ENCODE measurements at places on chromosomes 12 and 14. TPM values are rescaled to one million over a fixed set of nuclear protein-coding genes. Genes with fewer than 3 reads are reported as not detected.

PTHLH gene
- total RNA-seq, result 17.9 TPM

BEGAIN gene
- total RNA-seq, result 7.1 TPM

GLI1 gene
- 8.1 TPM for total RNA-seq

BLOC1S1 gene
- 149 TPM for total RNA-seq

PLEKHH1 gene
- 3.1 TPM for total RNA-seq

OVCH1 gene
- not detected for total RNA-seq

SERPINA10 gene
- not detected for total RNA-seq

TDP1 gene
- 13.9 TPM for total RNA-seq

SLC38A2 gene
- 79.9 TPM for total RNA-seq

DLGAP5 gene
- total RNA-seq, result 31.4 TPM

NDRG2 gene
- 2.7 TPM for total RNA-seq

FAM161B gene
- 1.5 TPM for total RNA-seq

WDR20 gene
- total RNA-seq, result 20.1 TPM

FRMD6 gene
- 44.2 TPM for total RNA-seq

GPR132 gene
- total RNA-seq, result 0.56 TPM

OS9 gene
- total RNA-seq, result 110 TPM

TMPRSS12 gene
- not detected for total RNA-seq

TMBIM4 gene
- total RNA-seq, result 58.8 TPM

PRIMA1 gene
- 0.29 TPM for total RNA-seq

CPNE8 gene
- total RNA-seq, result 10.7 TPM

COX14 gene
- total RNA-seq, result 72.6 TPM

PLEK2 gene
- 19.4 TPM for total RNA-seq

SCN8A gene
- 1.2 TPM for total RNA-seq

ITGA7 gene
- total RNA-seq, result 1.6 TPM

CYP27B1 gene
- total RNA-seq, result 1.7 TPM

FBXO34 gene
- 15.9 TPM for total RNA-seq

SYCP3 gene
- not detected for total RNA-seq

ACSM4 gene
- total RNA-seq, result not detected

BATF gene
- total RNA-seq, result not detected

IFNG-AS1 gene
- not detected for total RNA-seq

CIROP gene
- not detected for total RNA-seq

BICDL1 gene
- total RNA-seq, result 4.7 TPM

EML1 gene
- 36.5 TPM for total RNA-seq

MIA2 gene
- total RNA-seq, result 21.0 TPM

PTCSC3 gene
- total RNA-seq, result not detected

TEP1 gene
- 8.8 TPM for total RNA-seq

BCL11B gene
- 0.38 TPM for total RNA-seq

SPIC gene
- total RNA-seq, result not detected

KCNK13 gene
- total RNA-seq, result 0.17 TPM

CELA1 gene
- total RNA-seq, result not detected

UBE2N gene
- total RNA-seq, result 186 TPM

GPR137C gene
- total RNA-seq, result 0.17 TPM

OXA1L gene
- total RNA-seq, result 158 TPM

COCH gene
- total RNA-seq, result 27.1 TPM

NKX2-8 gene
- total RNA-seq, result 4.2 TPM

CCT2 gene
- total RNA-seq, result 291 TPM

DCTN2 gene
- 105 TPM for total RNA-seq

CLEC2D gene
- total RNA-seq, result 0.65 TPM

MIP gene
- total RNA-seq, result not detected

KCNA1 gene
- total RNA-seq, result not detected

Measured in A549 treated with GW870086 at 1 μM for 4 hours (cell line).